ENCODE measurements at places on chromosomes 4 and X.

- no peak for DNase-seq
These were observed 579.4 kb upstream of the ZFP42 start for GRCh38 chr4:187416216-187416615.

DNA sequence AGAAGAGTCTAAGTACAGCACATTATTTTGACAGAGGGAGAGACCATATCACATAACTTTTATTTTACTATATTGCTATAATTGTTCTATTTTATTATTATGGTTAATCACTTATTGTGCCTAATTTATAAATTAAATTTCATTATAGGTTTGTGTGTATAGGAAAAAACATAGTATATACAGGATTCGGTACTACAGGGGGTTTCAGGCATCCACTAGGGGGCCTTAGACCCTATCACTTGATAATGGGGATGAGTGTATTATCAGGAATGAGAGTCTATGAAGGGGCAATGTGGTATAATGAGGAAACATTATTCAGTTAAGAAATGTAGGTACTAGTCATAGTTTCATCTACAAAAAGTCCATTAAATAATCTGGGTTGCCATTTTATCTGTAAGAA, 833.1 kb downstream of the C4orf33 start:
- DNase-seq = no peak

GRCh38 chr4:57103051-57103450, 7.1 kb downstream of the IGFBP7 start:
- DNase-seq = no peak

DNA sequence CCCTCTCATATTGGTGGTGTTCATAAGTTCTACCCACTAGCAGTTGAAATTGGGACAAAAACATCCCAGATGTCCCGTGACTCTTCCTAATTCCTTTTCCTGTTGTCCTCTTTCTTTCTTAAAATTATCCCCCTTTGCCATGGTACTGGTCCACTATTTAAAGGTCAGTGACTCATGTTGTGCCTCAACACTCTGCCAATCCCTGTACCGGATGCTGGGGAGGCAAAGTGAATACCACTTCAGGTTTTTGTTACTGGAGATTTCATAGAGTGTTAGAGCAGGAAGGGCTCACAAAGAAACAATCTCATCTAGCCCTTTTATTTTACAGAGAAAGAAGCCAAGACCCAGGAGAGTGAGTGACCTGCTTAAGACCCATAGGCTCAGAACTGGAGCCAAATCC, 24.6 kb downstream of the SEPTIN11 start:
- DNase-seq = no peak

- DNase-seq = no peak
These were observed 915.7 kb upstream of the GRIA3 start for GRCh38 chrX:122268353-122268752.

DNA sequence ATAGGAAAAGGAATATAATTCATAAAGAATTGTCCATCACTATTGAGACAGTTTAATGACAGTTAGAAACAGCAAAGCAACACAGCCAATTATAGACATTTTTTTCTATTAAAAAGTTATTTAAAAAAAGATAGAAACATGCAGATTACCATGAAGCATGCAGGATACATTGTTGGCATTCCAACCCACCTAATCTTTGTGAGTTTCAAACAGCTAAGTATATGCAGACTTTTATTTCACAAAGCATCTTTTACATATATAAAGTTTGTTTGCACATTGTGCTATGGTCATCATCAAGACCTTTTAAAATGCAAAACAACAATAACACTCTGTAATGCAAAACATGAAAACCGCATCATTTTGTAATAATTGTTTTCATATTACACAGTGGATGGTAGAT, 125.9 kb upstream of the ETNPPL start:
- no peak for DNase-seq

DNA sequence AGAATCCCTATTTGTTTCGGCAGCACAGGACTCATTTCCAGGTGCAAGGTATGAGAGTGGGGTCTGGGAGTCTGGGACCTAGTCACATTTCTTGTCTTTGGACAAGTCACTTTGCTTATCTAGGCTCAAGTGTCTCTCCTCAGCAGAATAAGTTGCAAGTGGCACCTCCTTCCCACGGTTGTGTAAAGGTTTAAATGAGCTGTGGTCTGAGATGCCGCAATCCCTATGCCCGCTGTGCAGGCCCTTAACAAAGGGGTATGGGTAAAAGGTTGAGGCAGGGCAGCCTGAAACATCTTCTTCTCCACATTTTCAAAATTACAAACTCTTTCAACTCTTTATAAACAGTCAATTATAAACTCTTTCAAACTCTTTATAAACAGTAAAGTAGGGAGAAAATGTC, 93.7 kb downstream of the RTL5 start:
- DNase-seq = no peak

All from activated T-cell treated with anti-CD3 and anti-CD28 coated beads, Interleukin-2, amount 50 U/mL, for 72 hours (primary cell).